ENCODE measurements at places on chromosomes 3 and 15. TPM values are rescaled to one million over a fixed set of nuclear protein-coding genes. Genes with fewer than 3 reads are reported as not detected.

The RAB6B gene
- total RNA-seq: 16.4 TPM

The PLCL2 gene
- total RNA-seq: 28.5 TPM

The CCR3 gene
- total RNA-seq: not detected

The KIF9 gene
- 2.8 TPM for total RNA-seq

The STX19 gene
- total RNA-seq: not detected

The PEX5L gene
- not detected for total RNA-seq

The STARD9 gene
- total RNA-seq: 24.2 TPM

The FEZF2 gene
- not detected for total RNA-seq

DNA sequence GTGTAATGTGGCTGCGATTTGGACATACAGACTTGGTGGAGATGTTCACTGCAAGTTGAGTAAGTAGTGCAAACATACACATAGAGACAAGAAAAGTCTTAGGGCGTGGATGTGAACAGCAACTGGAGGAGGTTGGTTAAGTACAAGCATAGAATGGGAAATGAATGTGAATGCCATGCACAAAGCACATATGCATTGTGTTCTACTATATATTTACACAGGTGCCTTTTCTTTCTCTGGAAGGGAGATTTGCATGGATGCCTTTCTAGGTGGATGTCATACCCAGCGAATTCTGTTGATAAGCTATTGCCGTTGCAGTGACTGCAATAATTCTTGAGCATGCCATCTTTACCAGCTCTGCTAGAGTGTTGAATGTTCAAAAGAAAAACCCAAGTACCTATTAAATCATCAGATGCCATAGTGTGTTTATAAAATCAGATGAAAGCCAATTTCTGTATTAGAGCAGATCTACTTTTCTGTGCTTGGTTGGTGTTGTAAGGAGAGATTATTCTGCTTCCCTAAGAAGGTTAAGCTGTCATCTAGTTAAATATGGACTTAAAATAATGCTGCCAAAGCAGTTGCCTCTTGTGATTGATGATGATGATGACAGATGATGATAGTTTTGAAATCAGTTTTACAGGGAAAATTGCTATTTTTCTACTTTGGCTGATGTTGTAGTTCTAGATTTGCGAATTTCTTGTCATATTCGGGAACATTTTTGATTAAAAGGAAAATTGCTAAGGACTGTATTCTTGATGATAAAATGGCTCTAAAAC is 148.4 kb downstream of the CNTN4 start:
- DNase-seq: no peak

GRCh38 chr3:46350262-46350565 is 3.7 kb upstream of the CCR2 start:
- no peak for DNase-seq

GRCh38 chr3:82939491-82940097 is 1178.1 kb upstream of the GBE1 start:
- no peak for DNase-seq

DNA sequence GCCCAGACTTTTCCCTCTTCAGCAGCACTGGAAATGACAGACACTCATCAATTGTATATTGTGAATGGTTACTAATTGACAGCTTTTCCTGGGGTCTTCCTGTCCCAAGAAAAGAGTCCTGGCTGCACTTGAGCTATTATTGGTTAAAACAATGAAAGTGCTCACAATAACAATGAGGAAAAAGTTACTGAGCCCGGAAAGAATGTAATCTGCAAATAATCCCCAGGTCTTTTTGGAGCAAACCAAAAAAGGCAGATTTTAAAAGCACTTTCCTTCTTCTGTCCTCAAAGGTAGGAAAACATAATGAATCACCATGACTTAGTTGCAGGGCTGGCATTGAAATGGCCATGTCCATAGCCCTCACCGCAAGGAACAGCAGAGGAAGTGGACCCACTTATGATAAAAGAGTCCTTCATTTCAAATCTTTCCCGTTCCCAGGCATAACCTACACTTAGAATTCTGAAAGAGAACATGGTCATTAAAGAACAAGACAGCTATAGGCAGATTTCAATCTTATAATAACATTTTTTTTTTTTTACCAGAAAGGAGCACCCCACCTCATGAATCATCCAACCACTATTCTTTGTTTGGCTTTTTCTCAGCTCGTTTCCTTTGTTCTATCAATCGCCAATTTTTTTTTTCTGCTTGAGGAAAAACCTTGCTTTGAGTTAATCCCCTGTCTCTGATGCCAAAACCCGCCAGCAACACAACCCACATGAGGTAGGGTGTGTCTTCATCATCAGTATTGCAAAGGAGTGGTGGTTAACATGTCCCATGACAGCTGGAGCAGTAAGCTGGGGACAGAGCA is 35.5 kb upstream of the ATP1B3 start:
- no peak for DNase-seq

DNA sequence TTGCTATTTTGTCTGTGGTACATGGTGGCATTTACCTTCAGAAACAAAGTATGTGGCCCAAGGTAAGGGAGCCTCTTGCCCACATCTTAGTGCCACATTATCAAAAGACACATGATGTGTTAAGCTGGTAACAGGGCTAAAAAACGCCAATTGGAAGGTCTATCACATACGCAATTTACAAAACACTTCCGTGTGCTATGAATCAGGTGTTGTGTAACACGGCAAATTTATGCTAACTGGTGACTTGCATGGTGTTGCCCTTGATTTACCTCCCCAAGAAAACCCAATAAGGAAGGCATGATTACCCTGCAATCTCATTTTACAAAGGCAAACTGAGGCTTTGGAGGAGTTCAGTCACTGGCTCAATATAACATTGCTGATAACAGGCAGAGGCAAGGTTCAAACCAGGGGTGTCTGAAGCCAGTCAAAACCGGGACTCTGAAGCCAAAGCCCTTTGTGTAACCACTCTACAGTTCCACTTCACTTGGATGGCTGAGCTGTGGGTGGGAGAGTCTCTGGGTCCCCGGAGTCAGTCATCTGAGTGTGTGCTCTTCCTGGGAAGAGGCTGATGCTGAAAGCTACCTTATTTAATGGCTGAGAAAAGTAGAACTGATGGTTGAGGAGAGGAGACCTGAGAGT is 103.9 kb upstream of the BCL6 start:
- no peak for DNase-seq

DNA sequence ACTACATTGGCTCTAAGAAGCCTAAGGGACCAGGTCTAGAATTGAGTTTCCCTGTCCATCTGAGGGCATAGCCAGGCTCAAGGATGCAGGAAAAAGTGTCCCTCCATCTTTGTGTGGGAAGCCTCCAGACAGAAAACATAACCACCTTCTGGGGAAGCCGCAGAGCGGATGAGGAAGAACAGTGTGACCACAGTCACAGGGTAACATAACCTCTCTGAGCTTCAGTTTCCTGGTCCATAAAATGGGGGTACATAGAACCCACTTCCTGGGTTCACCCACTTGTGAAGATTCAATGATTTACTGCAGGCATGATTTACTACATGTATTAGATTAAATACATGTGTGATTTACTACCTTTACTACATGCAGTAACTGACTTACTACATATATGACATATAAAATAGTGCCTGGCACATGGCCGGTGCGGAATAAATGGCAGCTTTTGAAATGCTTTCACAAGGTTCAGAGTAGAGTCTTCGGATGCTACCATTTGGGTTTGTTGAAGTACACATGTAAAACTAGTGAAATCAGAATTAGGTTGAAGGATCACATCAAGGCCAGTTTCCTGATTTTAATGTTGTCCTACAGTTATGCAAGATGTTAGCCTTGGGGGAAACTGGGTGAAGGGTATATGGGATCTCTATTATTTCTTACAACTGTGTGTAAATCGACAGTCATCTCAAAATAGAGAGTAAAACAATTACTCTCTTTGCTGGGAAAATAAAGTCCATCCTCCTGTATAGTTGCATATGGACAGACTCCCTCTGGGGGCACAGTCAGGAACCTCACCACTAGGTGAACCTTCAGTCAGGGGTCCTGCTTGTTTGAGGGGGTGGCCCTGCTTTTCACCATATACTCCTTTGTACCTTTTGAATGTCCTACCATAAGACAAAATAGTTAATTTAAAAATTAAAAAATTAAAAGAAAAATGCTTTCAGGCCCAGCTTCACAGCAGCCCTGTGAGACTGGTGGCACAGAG is 86.0 kb downstream of the SEMA5B start:
- no peak for DNase-seq

DNA sequence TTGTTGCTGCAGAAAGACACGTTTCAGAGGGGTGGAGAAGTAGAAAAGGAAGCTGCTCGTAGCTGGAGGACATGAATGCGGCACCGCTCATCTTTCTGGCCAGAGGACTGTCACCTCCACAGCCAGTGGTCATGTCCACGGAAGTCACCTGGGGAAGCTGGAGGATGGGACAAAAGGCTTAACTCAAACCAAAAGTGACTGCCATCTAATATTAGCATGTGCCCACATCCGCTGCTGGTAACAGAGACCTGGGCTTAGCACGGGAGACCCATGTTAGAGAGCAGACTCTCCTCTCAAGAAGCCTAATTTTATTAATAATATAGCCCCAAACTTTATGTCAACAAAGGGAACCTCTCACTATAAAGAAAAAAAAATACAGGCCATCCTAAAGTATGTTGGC is 5.9 kb downstream of the MEX3B start:
- no peak for DNase-seq

DNA sequence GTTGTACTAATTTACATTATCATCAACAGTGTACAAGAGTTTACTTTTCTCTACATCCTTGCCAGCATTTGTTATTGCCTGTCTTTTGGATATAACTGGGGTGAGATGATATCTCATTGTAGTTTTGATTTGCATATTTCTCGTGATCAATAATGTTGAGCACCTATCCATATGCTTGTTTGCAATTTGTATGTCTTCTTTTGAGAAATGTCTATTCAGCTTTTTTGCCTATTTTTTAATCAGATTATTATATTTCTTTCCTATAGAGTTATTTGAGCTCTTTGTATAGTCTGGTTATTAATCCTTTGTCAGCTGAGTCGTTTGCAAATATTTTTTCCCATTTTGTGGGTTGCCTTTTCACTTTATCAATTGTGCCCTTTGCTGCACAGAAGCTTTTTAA is 540.8 kb upstream of the SGO1 start:
- no peak for DNase-seq

- DNase-seq: no peak
These were observed 17.1 kb downstream of the SLC9A9 start for GRCh38 chr3:143831208-143831607.

DNA sequence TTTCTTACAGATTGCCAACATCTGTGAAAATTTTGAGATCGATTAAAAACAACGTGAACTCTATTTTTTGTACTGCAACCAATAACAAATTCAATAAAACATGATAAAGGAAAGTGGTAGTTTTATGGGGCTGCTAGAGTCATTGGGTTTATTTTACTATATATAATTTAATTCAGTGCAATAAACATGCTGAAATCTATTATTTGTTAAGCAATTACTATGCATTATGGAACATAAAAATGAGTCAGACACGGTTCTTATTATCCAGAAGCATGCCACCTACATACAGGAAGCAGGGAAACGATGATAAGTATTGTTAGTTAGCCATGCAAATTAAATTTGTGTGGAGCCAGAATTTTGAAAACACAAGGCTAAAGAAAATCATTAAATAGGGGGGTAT is 27.2 kb downstream of the NPHP3 start:
- no peak for DNase-seq

- DNase-seq: no peak
These were observed 3.1 kb downstream of the SERF2 start for GRCh38 chr15:43795197-43795596.

DNA sequence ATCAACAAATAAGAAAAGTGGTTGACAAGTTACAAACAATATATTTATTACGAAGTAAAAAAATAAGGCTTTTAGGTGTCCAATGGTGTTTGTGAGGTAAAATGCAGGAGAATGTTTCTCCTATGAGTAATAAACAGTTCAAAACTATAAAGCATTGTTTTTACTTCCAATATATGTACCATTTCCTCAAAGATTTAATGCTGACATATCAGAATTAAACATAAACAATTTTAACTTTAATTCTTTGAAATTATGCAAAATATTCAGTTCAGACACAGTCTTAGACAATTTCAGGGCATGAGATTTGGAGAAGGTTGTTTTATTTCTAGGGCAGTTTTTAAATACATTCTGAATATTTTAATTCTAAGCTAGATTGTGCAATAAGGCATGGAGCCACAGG is 602.5 kb upstream of the DPPA4 start:
- DNase-seq: no peak

DNA sequence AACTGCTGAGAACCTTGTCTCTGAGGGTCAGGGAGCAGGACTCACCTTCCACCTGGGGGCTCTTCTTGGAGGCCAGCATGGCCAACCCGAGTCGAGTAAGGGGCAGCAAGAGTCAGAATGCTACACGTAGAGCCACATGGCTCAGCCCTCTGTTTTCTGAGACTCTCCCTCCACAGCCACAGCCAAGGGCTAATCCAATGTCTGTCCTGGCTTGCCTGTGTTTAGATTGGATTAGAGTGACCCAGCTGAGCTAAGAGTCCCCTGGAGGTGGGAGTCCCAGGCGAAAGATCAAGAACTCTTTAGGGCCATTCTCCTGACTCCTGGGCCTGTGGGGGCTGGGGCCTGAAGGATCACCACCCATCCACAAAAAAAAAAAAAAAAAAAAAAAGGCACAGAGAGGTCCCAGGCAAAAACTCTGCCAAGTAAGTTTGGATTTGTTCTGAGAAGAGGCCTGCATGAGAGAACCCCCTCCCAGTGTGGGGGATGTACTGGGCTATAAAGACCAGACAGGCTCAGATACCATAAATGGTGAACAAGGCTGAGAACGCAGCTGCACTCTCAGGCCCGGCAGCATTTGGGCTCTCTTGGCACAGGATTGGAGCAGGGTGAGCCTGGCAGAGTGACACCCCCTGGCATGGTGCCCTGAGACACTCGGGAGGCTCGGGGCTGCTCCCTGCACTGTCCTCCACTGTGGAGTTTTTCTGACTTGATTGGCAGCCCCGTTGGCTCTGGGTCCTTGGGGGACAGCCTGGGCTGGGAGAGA is 88.0 kb upstream of the OSBPL11 start:
- DNase-seq: no peak

DNA sequence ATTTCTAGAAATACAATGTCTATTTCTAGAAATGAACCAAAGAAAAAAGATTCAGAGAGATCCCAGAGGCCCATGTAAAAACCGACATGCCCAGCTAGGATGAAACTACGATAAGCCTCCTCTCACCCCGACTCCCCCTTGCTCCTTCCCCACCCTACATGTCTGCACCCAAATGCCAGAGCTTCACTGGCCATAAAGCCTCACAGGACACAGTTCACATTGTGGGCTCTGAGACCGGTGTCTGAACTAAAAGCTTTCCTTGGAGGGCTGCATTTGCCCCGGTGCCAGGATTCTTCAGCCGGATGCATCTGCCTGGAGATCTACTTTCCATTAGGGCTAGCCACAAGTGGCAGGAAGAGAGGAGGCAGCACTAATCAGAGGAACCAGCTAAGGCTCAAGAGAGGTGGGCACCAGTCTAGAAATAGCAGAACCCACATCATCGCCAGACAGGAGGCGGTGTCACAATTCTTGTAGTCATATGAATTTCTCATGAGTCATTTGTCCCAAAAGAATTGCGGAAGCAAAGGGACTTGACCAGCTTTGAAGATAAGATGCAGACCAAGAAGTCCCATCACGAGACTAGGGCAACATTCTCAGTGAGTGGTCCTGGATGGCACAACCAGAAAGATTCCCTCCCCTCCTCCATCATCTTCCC is 353.6 kb downstream of the NTRK3 start:
- DNase-seq: no peak

All from omental fat pad (tissue), 4 donors.